Naive thymus-derived CD8-positive, alpha-beta T cell (primary cell): ENCODE measurements at places on chromosomes 1 and 21.

DNA sequence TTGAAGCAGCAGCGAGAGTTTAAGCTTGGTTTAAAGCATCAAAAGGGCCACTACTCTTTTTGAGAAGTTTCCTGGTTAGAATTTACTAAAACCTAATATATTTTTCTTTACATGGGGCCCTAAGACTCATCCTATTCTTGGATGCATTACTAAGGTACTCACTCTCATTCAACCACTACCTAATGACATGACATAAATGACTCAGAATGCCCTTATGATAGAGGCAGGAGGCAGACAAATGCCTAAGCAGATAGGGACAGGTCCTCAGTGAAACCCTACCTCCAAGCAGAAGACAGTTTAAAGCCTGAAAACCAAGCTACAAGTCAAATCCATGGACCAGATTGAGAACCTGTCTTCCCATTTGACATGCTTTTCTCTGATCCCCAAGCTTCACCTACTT is 34.3 kb upstream of the SLC35A3 start:
- DNase-seq = no peak

DNA sequence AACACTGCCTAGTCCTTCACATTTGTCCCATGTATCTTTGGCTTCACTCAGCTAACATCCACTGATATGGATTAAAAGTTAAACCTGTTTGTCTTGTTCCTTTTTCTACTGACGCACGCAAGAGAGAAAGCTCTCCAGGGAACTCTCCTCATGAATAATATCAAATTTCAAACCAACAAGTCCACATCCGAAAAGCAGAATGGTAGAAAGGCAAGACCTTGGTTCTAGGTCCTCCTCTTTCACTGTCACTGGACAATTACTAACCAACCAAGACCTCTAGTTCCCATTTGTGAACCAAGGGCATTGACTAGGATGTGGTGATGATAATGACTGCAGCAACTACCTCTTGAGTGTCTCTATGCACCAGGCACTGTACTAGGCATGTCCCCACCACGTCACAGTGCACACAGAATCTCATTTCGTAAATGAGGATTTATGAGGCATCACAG is 8.4 kb downstream of the PLPP3 start:
- DNase-seq = no peak

DNA sequence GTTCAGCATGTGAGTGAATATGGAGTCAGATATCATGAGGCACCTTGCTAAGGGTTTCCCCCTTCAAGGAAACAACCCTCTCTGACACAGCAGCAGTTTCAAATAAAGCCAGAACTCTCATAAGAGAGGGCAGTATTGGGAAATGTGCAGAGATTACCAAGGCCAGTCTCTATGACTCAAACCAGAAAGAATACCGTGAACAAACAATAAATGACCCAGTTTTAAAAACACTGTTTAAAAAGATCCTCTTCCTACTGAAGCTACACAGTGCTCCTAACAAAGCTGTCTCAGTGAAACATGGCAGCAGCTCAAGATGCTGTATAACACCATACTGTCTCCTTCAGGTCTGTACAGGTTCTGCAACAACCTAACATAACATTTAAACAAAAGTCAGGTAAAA is 102.6 kb downstream of the KIAA0319L start:
- no peak for DNase-seq

DNA sequence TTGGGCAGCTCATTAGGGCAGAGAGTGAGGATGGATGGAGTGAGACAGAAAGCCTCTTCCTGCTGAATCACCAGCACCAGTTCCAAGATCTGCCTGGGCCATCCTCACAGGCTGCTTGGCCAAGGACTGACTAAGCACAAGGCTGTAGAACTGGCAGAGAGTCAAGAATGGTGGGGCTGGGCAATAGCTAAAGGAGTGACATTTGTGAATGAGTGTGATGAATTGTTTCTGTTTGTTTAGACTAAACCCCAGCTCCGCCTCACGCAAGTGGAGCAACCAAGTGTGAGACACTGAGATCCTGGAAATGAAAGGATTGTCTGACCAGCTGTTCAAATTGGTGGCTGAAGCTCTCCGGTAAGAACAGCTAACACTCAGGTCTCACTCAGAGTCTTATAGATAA is 38.6 kb downstream of the BRINP2 start:
- DNase-seq = no peak

- no peak for DNase-seq
Observed at GRCh38 chr1:175274368-175274767, 81.8 kb upstream of the KIAA0040 start.

GRCh38 chr1:31535561-31535960 is 40.8 kb upstream of the TINAGL1 start:
- DNase-seq = no peak

GRCh38 chr1:62500210-62500609 is 63.4 kb downstream of the USP1 start:
- DNase-seq = no peak

DNA sequence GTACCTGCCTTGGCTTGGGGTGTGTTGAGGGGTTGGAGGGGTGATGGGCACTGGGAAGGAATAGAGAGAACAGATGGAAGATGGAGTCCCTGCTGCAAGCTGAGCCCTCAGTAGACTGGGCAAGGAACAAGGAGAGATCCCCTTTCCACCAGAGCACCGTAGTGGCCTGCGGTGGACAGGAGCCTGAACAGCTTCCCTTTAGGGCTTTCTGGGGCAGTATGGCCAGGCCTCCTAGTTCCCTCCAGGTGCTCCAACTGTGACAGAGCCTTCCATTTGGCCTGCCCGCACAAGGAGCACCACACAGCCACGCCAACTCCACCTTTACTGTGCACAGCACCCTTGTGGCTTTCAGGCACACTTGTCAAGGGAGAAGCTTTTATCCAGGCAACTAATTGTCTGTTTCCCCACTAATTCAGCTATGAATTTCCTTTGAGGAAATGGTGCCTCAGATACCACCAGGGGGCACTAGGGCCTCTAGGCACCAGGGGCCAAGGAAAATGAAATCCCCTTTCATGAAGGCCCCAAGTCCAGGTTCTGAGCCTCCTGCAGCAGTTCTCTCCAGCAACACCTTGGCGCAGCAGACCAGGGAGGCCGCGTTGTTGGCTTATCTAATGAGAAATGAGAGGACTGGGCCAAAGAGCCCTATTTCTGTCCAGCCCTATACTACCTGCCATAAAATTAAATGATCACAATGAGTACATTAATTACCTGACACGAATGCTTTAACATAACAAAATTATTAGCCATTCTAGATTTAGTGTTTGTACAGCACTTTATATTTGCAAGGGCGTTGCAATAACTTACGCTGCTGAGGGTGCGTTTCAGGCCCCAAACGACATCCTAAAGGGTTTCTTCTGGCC is 23.1 kb upstream of the ERI3 start:
- DNase-seq = peak; percentile 13
